ENCODE measurements at places on chromosomes 16 and 17.

- DNase-seq, result no peak
These were observed 419.1 kb downstream of the HS3ST3B1 start for GRCh38 chr17:14719942-14720341.

DNA sequence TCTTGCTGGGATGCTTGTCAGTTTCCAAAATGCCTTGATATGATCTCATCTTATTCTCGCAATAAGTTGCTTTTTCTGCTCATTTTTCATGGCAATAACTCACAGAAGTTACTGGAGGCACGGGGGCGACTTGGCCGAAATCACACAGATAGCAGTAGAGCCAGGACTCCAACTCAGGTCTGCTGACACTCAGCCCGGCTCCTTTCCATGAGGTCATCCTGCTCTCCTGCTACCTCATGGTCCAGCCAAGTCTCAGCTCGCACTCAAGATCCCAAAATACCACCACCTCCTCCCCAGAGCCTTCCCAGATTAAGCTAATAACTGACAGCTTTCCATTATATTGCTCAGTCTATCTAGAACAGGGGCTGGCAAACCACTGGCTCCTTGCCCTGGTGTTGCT lies 269.5 kb downstream of the MAP2K4 start:
- DNase-seq, result no peak

- DNase-seq, result no peak
These were observed 1.3 kb downstream of the SHMT1 start for GRCh38 chr17:18361837-18362697.

DNA sequence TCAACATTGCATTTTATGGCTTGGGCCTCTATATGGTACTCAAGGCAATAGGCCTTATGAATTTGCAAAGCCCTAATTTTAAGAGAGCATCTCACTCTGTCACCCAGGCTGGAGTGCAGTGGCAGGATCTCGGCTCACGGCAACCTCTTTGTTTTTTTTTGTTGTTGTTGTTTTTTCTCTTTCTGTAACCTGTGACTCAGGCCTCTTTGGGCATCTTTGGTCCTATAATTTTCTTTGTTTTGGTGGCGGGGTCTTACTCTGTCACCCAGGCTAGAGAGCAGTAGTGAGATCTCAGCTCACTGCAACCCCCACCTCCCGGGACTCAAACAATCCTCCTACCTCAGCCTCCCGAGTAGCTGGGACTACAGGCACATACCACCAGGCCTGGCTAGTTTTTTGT lies 21.8 kb upstream of the HERPUD1 start:
- no peak for DNase-seq

- DNase-seq, result no peak
These were observed 43.5 kb downstream of the SMPD3 start for GRCh38 chr16:68404736-68405345.

DNA sequence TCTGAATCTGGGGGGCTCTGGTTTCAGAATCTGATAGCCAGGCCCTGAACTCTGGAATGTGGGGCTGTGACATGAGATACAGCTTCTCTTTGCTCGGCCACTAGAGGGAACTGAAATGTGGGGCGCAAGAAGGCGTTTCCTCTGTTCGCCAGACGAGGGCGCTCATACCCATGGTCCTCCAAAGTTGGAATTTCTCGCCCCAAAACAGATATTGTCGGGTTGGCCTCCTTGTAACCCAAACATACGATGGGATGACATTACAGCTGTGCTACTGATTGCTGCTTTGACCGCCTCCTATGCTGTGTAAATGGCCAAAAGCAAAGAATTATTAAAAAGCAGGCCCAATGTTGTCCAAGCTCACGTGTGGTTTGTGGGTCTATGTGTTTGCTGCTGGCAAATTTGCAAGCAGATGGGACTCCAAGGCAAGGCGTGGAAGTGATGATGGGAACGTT lies 13.1 kb upstream of the MSI2 start:
- peak; percentile 50 for DNase-seq

DNA sequence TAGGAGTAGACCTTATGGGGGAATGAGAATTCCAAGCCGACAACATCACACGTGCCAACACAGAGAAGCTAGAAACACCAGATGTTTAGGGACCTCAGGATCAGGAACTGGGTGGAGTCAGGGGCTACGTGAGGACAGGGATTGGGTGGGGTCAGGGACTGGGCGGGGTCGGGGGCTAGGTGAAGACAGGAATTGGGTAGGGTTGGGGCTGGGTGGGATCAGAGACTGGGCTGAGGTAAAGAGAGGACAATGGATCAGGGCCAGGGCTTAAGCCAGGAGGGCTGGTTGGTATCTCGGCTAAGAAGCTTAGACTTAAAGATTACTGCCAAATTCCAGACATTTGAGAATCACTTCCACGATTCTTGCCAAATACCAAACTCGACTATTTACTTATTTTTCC lies 11.6 kb downstream of the TEKT5 start:
- DNase-seq, result no peak

- no peak for DNase-seq
These were observed 4.4 kb downstream of the PDIA2 start for GRCh38 chr16:287298-287811.

DNA sequence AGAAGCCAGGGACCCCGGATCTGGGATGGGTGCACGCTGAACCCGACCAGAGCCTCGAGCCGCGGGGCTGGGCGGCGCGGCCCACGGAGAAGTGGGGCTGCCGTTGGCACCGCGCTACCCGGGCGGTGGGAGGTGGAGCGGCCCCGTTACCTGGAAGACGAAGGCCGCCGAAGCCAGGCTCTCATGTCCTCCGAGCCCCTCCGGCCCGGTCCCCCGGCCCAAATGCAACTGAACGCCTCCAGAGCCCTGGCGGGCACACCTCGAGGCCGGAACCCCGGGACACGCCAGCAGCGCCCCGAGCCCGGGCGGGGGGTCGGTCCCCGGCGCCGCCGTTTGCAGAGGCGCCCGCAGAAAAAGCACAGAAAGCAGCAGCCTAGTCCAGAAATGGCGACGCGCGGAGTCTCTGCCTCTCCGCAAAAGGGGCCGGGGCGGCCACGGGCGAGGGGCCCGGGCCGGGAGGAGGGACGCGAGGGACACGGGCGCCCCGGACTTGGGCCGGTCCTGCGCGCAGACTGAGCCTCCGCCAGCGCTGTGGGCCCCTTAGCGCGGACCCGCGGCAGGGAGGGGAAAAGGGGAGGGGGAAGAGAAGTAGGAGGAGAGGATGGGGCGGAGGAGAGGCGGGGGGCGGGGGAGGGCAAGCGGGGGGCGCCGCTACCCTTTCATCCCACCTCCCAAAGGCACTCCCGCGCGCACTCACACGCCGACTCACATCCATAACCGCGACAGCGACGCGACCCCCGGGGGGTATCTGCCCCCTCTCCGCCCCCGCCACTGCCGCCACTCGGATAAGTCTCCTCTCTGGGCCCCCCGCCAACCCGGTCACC lies 1.4 kb downstream of the AXIN2 start:
- DNase-seq, result peak; percentile 24

DNA sequence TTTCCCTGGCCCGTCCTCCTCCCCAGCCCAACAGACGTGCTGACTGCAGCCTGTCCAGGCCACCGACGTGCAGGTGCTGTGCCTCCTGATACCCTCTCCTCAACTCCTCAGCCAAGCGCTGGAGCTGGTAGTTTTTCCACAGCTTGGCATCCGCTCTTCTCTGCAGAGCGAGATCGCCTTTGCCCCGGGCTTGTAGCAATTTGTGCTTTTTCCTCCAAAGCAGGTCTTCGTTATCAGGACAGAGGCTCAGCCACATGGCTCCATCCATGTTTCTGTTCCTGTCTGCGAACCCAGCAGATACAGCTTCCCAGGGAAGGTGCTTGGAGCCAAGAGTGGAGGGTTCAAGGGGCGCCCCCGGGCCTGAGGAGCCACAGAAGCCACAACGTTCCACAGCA lies 10.9 kb downstream of the CEP295NL start:
- no peak for DNase-seq

DNA sequence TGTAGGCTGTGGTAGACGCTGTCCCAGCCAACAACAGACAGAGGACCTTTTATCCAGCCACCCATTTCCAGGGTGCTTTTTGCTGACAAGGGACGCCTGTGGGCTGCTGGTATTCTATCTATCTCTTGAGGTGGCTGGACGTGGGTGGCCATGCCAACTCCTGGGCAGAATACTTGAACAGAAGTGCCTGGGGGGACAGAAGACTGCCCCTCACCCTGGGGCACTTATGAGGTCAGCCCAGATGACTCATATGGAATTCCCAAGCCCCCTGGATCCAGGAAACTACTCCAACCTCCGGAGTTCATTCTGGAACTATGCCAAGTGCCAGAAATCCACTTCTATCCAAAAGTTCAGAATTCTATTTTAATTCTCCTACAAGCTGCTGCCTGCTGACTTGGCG lies 61.3 kb downstream of the CDRT4 start:
- no peak for DNase-seq

DNA sequence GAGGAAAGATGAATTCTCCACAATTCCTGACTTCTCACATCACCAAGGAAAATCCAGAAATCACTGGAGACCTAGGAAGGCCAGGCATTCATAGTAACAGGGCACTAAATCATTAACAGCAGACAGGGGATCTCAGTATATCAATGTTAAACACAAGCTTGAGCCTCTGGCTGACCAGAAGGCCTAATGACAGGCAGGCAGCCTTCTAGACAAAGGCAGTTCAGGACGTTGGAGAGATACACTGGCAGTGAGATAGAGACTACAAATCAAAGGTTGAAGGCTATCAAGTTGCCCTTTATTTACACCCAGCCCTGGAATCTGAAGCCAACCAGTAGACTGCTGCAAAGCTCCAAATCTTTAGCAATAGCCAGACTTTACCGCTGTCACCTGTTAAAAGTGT lies 422.8 kb upstream of the CCL2 start:
- DNase-seq, result no peak

- no peak for DNase-seq
These were observed 17.8 kb downstream of the ST6GALNAC2 start for GRCh38 chr17:76567634-76568432.

GRCh38 chr16:27700304-27700995 lies 150.5 kb downstream of the KATNIP start:
- no peak for DNase-seq

DNA sequence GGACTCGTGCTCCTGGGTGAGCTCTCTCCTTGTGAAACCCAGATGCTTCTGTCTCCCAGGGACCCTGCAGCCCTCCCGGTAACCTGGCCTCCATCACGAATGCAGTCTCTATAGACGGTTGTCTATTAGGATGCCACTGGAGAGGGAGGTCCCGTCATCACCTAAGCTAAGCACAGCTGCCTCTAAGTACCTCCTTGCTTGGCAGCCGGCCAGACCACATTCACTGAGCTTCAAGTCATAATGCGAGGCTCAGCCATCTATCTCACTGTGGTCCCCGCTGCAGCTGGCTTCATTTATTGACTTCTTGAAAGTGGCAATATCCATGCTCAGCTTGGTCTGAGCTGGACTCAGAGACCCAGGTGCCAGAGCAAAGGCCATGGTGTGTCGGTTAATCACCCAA lies 74.5 kb upstream of the HSBP1 start:
- no peak for DNase-seq

DNA sequence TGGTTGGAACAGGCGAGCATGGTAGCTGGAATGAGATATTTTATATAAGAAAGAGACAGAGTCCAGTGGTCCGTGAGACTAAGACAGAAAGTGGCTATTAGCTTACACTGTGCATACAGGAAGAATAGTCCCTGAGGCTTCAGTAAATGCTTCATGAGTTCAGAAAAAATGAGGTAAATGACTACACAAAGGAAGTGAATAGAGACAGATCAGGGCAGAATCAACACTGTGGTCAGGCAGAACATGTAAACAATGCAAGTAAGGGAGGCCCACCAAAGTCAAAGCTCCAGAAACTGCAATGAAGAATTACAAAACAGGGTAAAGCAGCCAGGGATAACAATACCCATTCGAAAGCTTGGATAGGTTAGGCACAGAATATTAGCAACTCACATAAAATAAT lies 4.8 kb downstream of the ABCA10 start:
- DNase-seq, result no peak

- DNase-seq, result no peak
These were observed 7.2 kb upstream of the COL1A1 start for GRCh38 chr17:50208611-50209061.

- DNase-seq, result no peak
These were observed 213.5 kb downstream of the BCAS3 start for GRCh38 chr17:60891149-60891548.

GRCh38 chr17:79832218-79833109 lies 6.8 kb downstream of the CBX4 start:
- DNase-seq, result no peak

DNA sequence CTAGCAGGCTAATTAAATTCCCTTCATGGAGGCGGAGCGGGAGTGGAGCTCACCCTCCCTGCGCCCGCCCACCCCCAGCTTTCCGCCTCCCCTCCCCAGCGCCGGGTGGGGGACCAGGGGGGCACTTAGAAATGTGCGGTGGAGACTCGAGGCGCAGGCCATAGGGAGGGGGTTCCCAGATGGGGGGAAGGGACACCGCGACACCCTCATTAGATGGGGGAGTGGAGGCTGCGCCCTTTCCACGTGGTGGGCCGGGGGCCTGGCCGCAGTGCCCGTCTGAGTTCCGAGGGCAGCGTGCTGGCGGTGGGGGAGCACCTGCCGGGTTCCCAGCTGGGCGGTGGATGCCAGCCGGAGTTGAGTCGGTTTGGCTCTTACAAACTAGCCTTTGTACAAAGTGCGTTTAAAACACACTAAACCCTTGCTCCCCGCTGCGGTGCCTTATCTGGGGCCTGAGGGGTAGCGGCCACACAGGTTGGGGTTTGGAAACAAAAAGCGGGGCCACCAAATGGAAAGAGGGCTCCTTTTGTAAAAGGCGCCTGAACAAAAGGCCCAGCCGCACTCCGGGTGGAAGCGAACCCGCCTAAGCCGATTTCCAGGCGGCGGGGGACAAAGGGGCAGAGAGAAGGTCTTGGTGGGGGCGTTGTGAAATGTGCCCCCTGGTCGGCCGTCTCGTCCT lies 1.4 kb downstream of the GSE1 start:
- DNase-seq, result no peak

- DNase-seq, result peak; percentile 41
These were observed 193.7 kb upstream of the TBX2 start for GRCh38 chr17:61205931-61206330.

- no peak for DNase-seq
These were observed 1.7 kb downstream of the NLRC3 start for GRCh38 chr16:3575491-3575890.

DNA sequence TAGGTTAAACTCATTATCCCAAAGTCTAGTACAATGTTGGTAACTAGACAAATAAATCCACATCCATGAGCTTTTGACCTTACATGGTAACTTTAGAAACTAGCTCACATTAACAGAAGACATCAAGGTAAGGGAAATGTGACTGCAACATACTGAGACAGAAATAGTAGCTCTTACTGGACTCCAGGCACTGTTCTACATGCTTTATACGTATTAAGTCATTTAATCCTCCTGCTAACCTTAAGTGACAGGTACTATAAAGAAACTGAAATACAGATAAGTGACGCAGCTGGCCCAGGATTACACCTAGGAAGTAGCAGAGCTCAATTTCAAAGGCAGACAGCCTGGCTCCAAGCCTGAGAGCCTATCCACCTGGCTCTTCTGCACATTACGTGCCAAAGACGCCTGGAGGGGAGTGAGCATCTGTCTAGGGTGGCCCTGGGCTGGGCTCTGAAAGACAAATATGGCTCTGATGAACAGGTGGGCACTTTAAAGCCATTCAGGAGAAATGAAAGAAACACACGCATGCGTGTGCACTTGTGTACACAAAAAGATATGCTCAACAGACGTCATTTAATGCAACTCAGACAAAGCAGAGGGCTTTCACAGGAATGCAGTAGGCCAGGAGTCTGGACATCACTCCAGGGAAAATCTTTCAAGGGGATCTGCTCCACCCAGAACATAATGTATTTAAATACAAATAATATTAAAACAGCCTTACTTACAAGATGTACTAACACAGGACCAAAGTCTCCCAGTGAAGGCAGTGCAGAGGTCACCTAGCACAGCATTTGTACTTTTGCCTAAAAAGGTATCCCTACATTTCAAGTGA lies 4.4 kb downstream of the ZC3H7A start:
- DNase-seq, result no peak

- no peak for DNase-seq
These were observed 143.9 kb downstream of the CCDC182 start for GRCh38 chr17:57601143-57601735.
